ENCODE measurements at places on chromosomes 3 and 15.

DNA sequence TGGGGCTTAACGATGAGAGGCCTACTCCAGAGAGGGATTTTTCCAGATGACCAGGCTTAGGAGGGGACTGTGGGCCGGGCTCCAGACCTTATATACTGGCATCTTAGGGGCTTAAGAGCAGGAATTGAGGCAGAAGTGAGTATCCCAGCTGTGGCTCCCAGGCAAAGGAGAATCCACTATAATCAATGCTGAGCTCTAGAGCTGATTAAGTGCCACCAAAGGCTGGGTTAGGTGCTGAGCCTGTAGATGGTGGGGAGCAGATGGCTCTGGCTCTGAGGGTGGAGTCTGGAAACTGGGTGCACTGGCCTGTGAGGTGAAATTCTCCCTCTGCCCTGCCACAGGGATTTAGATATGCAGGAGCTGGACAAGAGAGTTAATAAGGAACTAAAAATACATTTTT, 23.2 kb downstream of the IRAK2 start:
- DNase-seq, result no peak

- DNase-seq, result no peak
Measured at GRCh38 chr3:170531054-170531453, 54.8 kb downstream of the SLC7A14 start.

GRCh38 chr15:66965201-66965900, 100.1 kb upstream of the SMAD3 start:
- no peak for DNase-seq

DNA sequence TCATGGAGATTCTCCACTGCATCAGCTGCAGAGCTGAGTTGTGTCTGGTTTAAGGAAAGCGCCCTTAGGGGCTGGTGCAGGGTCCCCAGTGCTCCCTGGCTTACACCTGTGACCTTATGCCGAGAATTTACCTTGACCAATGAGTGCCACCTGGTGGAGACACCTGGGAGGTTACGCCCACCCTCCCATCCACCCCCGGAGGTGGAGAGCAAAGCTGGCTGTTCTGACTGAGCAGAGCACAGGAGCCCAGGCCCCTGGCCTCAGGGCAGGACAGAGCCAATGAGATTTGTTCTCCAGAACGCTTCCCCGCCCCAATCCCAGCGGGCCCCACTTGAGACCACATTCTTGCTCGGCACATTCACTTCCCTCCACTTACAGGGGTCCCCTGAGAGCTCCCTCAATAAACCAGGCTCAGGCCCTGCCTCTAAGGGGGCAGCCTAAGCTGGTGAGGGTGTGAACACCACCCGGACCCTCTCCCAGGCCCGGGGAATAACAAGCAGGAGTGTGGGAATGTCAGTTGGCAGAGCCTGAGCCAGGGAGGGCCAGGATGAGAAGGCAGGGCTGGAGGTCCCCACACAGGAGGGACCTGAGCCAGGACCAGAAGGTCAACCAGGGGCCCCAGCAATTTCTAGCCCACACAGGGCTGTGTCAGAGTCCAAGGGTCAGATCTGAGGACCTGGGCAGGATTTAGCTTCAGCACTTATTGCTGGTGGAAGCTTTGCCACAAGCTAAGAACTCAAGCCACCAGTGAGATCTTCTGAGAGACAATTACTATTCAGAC, 117.1 kb downstream of the TPRA1 start:
- DNase-seq, result peak; percentile 67

GRCh38 chr3:54977439-54977838, 49.6 kb upstream of the LRTM1 start:
- DNase-seq, result no peak

- DNase-seq, result no peak
Measured at GRCh38 chr15:42494998-42495360, 455 bp upstream of the SNAP23 start.

GRCh38 chr3:192881159-192881786, 36.4 kb downstream of the MB21D2 start:
- no peak for DNase-seq

DNA sequence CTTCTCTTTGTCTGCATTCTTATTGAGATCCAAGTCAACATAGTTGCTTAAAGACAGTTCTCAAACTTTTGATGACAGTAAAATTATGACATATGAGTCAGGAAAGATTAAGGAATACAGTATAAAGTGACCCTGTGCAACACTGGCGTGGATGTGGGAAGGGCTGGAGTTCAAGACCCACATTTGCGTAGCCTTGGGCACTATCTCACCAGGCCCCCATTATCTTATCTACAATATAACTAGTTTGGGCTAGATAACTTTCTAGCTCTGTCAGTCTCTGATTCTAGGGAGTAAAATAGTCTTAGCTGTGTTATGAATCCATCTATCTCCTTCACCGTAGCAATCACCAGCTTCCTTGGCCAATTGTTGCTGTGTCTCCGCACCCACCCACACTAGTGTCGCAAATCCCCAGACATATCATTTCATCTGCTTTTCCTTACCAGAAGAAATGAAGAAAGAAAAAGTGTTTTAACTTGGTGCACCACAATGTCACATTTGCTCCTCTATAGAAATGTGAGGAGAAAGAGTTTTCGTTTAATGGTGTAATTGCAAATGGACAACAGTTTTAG, 14.9 kb upstream of the TM4SF4 start:
- DNase-seq, result no peak

- DNase-seq, result no peak
Measured at GRCh38 chr3:46632792-46633191, 20.5 kb downstream of the FAM240A start.

DNA sequence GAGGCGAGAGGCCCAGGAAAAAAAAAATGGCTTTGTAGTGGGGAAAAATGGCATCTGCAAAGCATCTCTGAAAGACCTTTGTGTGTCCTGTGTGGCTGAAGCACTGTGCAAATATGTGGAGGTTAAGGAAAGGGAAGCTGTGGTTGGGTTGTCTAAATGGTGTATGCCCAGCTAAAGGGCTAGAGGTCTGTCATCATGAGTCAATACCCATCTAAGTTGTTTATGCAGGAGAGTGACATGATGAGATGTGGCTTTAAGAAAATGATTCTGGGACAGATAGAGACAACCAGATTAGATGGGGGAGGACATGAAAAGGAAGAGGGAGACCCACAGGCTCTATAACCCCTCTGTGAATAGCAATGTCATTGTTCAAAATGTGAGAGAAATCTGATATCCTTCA, 280.7 kb downstream of the MFSD1 start:
- no peak for DNase-seq

GRCh38 chr3:153443961-153444360, 281.9 kb downstream of the RAP2B start:
- DNase-seq, result no peak

DNA sequence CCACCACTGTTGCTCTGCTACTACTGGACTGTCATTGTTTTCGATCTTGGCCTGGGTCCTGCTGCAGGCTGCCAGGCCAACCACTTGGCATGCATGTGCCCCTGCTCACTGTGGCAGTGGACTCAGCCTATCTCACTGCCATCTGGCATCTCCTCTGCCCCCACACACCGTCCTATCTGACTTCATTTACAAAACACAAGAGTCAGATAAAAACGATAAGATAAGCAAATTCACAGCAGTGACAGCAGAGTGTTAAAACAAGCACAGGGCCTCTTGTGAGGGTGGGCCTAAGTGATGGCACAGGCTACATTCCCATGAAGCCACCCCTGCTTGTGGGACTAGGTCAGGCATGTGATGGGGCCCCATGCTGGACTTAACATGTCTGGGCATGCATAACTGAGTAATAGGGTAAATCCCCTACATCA, 68.1 kb downstream of the CRYGS start:
- no peak for DNase-seq

DNA sequence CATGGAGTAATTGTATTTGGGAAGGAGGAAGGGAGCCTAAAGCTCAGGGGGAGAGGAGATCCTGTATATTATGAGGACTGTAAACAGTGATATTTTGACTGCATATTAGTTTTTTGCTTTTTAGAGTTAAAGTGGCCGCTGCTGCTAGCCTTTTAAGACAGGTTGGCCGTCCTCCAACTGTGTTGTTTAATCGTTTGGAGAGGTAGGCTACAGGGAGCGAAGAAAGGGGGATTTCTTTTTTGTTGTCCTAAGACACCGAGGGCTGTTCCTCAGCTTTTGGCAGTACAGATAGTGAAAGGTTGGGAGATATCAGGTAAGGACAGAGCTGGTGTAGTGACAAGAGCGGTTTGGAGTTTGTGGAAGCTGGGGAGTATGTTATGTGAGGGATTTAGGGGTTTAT, 38.2 kb upstream of the RNF7 start:
- DNase-seq, result no peak

DNA sequence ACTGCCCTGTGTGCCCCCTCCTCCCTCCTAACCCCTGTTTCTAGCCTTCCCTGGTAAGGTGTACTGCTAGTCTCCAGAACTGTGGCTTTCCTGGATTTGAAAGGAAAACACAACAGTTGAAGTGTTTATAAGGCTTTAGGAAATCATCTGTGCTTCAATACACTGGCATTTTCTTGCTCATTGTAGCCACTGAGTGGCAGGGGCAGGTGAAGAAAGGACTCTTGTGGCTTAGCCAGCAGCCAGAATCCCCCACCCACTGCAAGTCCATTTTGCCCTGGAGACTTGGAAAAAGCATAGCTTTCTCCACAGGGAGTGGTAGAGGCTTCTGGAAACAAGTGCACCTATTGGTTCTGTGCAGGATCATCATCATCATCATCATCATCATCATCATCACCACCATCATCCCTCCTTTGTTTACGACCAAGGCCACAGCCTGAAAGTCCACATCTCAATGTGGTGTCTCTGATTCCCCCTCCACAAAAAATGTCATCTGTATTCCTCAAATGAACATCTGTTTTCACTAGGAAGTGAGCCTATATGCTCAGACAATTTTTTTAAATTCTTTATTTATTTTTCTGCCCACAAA, 33.4 kb downstream of the AQP9 start:
- no peak for DNase-seq

- no peak for DNase-seq
Measured at GRCh38 chr15:40366457-40367370, 8.7 kb downstream of the DISP2 start.

DNA sequence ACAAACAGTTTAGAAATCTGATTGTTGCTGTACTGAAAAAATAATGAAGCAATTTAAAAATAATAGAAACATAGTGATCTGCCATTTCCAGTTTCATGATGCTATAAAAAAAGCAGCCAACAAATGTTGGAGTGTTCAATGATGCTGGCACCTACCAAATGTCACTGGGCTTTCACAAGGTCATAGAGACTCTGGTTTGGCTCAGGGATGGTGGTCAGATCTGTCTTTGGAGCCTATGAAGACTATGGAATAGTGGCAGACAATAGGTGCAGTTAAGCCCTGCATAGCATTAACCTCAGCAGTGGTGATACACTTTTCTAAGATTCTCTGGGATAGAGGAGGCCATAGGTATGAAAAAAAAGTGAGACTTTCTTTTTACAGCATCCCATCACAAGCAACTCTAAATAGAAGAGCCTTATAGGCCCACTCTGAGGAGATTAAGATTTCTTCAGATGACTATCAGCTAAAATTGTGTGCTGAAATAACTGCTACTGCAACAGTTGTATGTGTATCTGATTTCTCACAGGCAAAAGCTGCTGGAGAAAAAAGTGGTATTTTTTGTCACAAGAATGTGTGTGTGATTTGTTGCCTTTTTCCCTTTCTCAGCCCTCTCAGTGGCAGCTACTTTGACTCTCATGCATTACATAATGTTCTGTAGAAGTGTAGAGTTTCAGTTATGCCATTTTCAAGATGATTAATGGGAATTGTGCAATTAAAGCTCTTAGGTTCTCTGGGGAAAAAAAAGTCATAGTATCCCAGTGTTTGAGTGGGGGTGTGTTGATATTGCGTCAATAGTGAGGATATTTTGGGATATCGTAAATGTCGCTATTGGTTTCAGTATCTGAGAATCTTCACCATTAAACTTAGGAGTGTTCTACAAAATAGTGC, 137.4 kb downstream of the MBNL1 start:
- no peak for DNase-seq

GRCh38 chr3:5188419-5189221, 1.1 kb downstream of the EDEM1 start:
- no peak for DNase-seq

DNA sequence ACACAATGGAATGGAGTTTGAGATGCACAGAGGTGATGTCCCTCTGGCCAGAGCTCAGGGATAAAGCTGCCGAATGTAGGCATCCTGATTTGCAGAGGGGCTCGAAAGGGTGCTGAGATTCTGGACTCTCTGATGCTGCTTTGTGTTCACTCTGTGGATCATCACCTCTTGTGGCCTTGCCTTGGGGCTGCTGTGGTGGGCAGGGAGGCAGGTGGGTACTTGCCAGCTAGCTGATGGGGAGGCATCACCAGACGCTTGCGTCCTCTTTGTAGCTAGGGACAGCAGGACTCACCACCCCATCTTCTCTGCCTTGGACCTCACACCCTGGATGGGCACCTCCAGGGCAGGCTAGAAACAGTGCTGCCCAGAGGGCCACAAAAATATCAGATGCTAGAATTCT, 14.6 kb upstream of the RASGRF1 start:
- DNase-seq, result no peak

DNA sequence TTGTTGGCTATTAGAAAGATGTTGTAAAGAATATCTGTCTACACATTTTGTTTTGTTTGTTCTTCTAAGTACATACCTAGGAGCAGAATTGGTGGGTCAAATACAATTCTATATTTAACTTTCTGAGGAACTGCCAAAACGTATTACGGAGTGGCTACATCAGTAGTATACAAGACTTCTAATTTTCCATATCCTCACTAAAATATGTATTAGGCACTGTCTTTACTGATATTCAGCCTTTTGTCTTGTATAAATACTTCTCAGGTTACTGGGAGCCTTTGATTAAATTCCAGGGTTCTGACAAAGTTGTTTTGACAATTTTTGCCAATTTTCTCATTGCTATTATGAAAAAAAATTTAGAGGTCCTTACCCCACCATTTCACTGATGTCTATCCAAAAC, 146.7 kb downstream of the NR2E3 start:
- no peak for DNase-seq

GRCh38 chr3:98501270-98501669, 3.8 kb downstream of the OR5K2 start:
- no peak for DNase-seq

GRCh38 chr15:89155122-89155521, 66.3 kb downstream of the RLBP1 start:
- no peak for DNase-seq

DNA sequence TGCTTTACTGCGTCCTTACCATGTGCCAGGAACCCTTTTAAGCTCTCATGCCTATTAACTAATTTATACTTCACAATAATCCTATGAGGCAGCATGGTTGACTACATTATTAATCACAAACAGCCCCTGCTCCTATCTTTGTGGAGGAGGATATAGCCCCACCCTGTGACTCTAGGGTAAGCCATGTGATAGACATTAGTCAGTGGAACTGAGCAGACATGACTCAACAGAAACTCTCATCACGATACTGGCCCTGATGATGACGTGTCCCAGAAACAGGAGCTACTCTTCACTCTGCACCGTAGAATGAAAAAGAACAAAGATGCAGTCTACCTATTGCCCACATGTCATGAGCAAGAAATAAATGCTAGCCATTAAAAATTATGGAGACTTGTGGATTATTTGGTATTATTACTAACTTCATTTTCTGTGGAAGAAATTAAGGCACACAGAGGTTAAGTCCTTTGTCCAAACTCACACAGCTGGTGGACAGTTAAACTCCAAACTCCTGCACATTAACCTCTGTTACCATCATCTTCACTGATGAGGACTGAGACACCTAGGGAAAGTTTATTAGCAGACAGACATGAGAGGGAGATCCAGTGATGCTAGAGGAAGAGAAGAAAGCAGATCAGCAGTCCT, 51.2 kb downstream of the CFAP20DC start:
- no peak for DNase-seq
